Stimulated activated CD4-positive, alpha-beta T cell treated with anti-CD3 and anti-CD28 coated beads, Interleukin-2, amount 100 ng/mL, for 48 hours (primary cell): ENCODE measurements at places on chromosomes 5 and 9.

DNA sequence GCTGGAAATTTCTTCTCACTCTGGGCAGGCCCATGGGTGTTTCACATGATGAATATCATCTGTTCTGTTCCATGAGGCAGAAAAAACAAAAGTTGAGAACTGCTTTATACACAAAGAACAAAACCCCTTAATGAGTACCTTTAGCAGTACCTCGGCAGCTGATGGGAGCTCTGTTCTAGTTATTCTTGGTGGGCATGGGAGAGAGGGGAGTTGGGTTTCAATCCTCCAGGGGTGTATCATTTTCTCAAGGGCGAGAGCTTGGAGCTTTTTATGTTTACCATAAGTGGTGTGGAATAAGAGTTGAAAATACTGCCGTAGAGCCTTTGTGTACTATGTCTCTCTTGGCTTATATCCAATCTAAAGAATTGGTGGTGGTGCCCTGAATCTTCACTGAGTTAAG, 103.3 kb upstream of the ZNF608 start:
- no peak for DNase-seq

GRCh38 chr9:86200599-86201162, 58.8 kb downstream of the C9orf153 start:
- no peak for DNase-seq

GRCh38 chr9:37515620-37516258, 30.0 kb downstream of the POLR1E start:
- DNase-seq = no peak

DNA sequence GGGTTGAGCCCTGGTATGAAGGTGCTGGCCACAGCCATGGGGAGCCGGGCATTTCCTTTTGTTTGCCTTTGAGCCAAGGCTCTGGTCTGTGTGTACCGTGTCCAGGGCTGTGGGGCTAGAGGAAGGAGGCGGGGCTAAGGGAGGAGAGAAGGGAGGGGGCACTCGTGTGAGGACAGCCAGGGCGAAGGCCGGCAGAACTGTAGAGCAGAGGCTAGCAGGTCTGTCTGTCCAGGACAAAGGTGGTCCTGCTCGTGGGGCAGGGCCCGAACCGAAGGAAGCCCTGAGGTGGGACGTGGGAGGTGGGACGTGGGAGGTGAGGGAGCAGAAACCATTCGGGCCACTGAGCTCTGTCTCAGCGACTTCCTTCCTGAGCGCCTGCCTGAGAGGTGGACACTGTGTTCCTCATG, 41.3 kb upstream of the TESK1 start:
- no peak for DNase-seq

DNA sequence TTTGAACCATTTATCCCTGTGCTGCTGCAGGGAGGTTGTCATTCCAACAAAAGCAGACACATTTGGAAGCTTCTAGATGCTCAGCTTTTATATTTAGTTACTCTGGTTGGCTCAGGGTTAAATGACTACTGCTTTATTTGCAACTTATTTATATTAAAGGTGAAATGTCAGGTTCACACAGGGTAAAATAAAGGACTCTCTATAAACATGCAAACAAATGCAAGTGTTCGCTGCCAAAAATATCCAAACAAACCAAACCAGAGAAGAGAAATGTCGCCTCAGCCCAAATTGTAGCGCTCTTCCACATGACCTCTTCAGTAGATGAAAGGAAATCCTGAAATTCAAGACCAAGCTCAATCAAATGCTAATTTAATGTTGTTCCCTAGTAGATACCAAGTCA, 57.0 kb upstream of the LIFR start:
- no peak for DNase-seq

- DNase-seq = no peak
These were observed 297.3 kb downstream of the NR3C1 start for GRCh38 chr5:143106174-143106573.

DNA sequence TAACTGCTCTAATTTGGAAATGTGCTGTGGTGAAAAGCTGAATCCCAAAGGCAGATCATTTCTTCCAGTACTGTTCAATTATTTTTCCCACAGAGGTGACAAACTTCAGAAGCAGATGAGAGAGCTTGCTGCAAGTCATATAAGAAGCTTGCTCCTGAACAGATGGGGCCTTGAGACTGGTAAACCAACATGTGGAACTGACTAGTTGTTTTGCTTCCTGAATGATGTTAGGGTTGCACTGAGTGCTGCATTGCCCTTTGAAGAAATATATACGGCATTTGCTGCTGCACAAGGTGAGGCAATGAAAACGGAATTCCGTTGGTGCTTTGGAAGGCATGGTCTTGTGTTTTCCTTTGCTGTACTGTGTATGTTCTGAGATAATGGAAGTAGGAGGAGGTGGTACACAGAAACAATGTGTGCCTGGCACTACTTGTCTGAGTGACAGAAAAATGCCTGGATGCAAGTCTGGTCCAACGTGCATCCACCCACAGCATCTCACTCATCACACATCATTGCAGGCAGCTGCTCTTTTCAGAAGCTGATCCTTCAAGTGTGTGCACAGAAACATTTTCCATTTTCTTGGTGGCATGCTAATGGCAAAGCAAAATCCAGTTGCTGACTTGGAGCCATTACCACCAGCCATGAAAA, 76.9 kb downstream of the ANKH start:
- no peak for DNase-seq

- no peak for DNase-seq
These were observed 568.7 kb upstream of the RGMB start for GRCh38 chr5:98204798-98205197.

- DNase-seq = peak; percentile 38
These were observed at the start of gene LIFR for GRCh38 chr5:38556599-38557307. Gene LIFR, minus strand, starts transcription at chr5:38556646. Its CDS starts 25,999 bp downstream, at chr5:38530647.

GRCh38 chr9:31615966-31616365, 768.5 kb upstream of the ACO1 start:
- DNase-seq = no peak

GRCh38 chr9:83029531-83030137, 33.3 kb downstream of the RASEF start:
- no peak for DNase-seq

DNA sequence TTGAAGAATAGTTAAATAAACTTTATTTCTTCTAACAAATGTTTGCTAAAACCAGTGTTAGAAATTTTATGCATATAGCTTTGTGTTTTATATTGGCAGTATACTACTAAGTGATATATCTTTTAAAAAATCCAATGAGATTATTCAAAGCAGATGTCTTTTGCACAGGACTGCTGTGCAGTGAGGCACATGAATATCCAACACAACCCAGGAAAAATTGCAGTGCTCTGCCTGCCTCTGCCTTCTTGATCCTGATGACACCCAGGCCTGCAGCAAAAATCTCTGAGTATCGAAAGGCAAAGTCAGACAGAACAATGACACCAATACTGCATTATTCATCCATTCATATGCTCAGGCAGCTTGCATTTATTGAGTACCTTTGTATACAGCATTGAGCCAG, 1076.5 kb upstream of the ARRDC3 start:
- DNase-seq = no peak

GRCh38 chr5:1484730-1485578, 38.8 kb downstream of the LPCAT1 start:
- no peak for DNase-seq

GRCh38 chr5:4984461-4984860, 155.7 kb upstream of the ADAMTS16 start:
- DNase-seq = no peak

DNA sequence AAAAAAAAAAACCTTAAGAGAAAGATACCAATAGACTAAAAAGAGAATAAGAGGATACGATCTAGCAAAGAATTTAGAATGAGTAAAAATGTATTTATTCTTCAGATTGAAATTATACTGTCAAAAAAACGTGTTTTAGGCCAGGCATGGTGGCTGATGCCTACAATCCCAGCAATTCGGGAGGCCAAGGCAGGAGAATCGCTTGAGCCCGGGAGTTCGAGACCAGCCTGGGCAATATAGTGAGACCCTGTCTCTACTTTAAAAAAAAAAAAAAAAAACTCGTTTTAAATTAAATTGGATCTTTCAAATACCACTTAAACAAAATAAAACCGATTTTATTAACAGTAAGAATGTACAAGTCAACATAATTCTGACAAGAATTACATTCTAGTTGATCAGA, 41.8 kb downstream of the FBXL17 start:
- no peak for DNase-seq

DNA sequence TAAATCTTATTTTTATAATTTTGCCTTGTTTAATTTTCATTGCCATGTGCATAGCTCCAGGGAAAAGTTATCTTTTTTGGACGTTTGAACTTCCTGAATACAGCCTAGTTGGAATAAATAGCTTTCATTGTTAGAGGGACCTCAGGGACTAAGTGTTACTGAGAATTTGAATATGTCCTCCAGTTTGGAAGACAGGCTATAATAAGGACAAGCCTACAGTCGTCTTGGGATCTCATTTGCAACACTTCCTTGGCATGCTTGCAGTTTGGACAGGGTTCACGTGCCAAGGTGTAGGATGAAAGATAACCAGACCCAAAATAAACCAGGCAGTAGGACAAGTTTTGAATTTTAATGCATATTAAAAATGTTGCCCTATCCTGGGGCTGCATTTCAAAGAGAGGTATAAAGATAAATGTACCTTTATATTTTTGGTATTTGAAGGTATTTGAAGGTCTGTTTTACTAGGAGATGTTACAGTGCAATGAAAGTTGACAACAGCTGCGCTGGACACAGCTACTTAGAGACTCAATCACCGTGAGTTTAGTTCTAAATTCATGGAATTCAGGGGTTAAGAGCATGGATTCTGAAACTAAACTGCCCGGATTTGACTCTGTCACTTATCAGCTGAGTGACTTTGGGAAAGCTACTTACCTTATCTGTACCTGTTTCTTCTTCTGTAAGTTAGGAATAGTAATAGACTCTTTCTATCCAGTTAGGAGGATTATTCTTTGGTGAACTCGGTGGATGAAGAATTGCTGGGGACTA, 134.1 kb downstream of the ACTBL2 start:
- no peak for DNase-seq

DNA sequence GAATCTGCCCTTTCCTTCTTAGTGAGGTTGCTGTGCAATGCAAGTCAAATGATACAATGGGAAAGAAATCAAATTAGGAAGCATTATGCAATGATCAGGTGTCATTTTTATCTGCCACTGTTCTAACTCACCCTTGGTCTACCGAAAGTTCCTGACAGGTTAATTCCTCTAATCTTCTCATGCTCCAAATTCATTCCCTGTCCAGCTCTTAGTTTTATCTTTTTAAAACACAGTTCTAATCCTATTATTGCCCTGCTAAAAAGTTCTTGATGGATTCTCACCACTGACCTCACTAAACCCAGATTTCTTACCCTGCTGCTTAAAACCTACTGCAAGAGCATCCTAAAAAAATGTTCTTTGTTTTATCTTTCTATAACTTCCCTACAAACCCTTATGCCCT, 1000.9 kb downstream of the CDH18 start:
- DNase-seq = no peak
